ENCODE measurements at places on chromosomes 1 and 21. TPM values are rescaled to one million over a fixed set of nuclear protein-coding genes. Genes with fewer than 3 reads are reported as not detected.

The TRIM63 gene
- total RNA-seq = not detected

DNA sequence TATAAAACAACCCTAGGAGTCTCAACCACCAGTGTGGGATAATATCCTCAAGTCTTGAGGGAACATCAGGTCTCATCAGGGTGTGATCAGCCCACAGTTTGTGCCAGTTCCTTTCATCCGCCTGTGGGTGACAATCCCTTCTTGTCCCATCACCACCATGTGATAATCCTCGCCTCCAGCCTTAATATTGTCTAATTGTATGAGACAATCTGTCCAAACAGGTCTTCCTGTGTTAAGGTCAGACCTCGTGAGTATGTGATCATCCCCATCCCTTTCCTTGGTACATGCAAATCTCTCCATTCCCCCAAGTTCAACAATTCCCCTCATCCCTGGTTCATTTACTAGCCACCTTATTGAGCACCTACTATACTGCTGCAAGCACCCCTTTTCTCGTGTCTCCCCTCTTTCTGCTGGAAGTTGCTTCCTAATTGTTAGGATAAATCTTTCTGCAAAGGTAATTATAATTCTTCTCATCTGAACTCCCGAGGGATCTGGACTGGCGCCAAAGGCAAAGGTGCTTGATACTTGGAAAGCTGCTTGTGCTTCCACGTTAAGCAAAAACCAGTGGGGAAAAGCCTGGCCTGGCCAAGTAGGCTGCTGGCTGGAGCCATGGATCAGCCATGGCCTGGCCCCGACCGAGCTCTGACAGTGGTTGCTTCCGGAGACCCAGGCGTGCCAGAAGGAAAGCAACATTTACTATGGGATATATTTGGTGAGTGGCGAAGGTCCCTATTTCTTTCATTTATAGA is 92.5 kb downstream of the RNF220 start:
- H3K4me3 ChIP-seq = no peak overlapping the region
- no peak for DNase-seq
- peaks cover 3% of the 10 kb centered on the region for H3K27me3 ChIP-seq

GRCh38 chr1:176878750-176879536 is 285.6 kb downstream of the ASTN1 start:
- H3K4me3 ChIP-seq = no peak overlapping the region
- H3K27me3 ChIP-seq = peaks cover 19% of the 10 kb centered on the region
- H3K27ac ChIP-seq = no peak overlapping the region

- no peaks in the 10 kb centered on the region for H3K36me3 ChIP-seq
- H3K27me3 ChIP-seq = no peaks in the 10 kb centered on the region
Observed at GRCh38 chr21:25556091-25556490, 51.2 kb downstream of the MRPL39 start.

The LYPD8 gene
- not detected for total RNA-seq

DNA sequence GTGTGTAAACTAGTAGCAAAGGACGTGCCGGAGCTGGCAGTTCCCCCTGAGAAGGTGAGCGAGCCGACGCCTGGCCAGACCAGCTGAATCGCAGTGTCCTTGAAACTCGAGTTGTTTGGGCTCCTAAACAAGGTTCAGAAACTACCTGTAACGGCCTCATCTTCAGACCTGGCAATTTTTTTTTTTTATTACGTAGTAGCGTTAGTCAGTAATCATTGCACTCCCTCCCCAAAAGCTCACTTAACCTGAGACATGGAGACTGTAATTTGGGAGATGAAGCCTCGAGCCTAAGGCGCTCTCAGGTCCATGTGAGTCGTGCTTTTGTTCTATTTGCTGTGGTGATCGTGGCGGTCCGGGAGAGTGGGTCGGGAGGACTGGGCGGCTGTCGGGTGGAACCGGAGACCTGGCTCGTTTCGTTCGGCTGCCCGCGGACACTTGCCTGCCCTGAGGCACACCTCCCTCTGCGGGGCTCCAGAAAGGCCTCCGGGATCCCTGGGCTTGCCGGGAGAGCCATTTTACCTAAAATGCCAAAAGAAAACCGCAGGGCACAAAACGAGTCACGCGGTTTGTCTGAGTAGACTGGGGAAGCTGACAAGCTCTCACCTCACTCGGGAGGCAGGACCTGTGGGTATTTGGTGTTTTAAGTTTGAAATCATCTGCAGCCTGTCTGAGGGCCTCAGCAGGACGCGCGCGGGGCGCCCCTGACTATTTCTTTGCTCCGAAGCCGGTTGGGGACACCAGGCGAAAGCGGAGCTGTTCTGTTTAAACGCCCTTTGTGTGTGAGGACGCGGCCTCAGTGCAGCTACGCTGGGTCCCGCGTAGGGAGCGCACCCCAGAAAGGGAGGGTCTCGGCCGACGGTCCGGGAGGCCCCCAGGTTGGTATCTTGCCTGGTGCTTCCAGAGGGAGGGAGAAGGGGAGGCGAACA is 722 bp downstream of the LHX8 start:
- H3K27ac ChIP-seq = no peak overlapping the region
- H3K4me3 ChIP-seq = no peak overlapping the region
- no peak for DNase-seq
- H3K27me3 ChIP-seq = peaks cover 15% of the 10 kb centered on the region
- no peaks in the 10 kb centered on the region for H3K36me3 ChIP-seq
- H3K4me1 ChIP-seq = no peaks in the 10 kb centered on the region

DNA sequence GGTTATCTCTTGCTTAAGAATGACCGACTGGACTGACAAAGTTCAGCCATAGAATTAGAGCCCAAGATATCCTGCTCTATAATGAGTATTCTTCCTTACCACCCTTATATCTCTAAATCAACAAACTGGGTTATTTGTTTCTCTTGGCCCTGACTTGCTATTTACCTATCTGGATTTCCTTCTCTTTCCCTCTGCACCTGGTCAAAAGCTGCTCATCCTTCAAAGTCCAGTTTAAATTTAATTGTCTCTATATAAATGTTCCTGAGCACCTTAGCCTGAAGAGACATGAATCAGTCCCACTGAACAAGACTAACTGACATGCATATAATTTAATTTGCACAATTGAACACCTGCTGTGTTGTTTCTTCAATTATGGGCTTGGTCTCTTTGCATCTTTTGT is 127.1 kb upstream of the KCNJ15 start:
- no peak for DNase-seq
- no peaks in the 10 kb centered on the region for H3K4me1 ChIP-seq
- no peaks in the 10 kb centered on the region for H3K27me3 ChIP-seq
- no peak overlapping the region for H3K4me3 ChIP-seq
- no peaks in the 10 kb centered on the region for H3K36me3 ChIP-seq

DNA sequence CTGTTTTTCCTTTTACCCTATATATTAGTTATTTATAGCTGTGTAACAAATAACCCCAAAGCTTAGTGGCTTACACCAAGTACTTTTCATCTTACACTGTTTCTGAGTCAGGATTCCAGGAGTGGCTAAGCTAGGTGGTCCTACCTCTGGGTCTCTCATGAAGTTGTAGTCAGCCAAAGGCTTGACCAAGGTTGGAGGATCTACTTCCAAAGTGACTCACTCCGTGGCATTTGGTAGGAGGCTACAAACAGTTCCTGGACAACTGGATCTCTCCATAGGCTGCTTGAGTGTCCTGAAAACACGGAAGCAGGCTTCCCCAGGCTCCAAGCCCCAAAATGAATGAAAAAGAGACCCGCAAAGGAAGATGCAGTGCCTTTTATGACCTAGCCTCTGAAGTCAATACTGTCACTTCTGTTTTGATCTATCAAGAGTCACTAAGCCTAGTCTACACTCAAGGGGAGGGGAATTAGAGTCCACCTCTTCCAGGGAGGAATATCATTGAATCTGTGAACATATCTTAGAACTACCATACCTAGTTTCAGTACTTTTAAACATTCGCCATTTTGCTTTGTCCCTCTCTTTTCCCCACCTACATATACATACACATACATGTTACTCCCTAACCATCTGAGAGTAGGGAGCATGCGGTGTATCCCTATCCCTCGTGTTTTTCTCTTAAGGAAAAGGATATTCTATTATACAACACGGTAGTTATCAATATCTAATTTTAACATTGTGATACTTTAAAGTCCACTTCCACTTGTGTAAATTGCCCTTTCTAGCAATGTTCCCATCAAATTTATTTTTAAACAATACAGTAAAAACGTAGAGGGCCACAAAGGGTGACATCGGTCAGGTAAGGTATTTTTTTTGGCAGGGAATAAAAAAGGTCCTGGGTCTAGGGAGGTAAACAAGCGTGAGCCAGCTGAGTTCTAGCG is 67.2 kb downstream of the SLC35A3 start:
- DNase-seq = no peak
- H3K27me3 ChIP-seq = no peaks in the 10 kb centered on the region
- no peaks in the 10 kb centered on the region for H3K36me3 ChIP-seq
- peak overlapping the region; percentile 88 for H3K27ac ChIP-seq
- peaks cover 24% of the 10 kb centered on the region for H3K4me1 ChIP-seq

- H3K4me3 ChIP-seq = no peak overlapping the region
- no peaks in the 10 kb centered on the region for H3K27me3 ChIP-seq
- no peak for DNase-seq
- no peaks in the 10 kb centered on the region for H3K4me1 ChIP-seq
Observed at GRCh38 chr1:116218922-116219321, 107.7 kb downstream of the MAB21L3 start.

DNA sequence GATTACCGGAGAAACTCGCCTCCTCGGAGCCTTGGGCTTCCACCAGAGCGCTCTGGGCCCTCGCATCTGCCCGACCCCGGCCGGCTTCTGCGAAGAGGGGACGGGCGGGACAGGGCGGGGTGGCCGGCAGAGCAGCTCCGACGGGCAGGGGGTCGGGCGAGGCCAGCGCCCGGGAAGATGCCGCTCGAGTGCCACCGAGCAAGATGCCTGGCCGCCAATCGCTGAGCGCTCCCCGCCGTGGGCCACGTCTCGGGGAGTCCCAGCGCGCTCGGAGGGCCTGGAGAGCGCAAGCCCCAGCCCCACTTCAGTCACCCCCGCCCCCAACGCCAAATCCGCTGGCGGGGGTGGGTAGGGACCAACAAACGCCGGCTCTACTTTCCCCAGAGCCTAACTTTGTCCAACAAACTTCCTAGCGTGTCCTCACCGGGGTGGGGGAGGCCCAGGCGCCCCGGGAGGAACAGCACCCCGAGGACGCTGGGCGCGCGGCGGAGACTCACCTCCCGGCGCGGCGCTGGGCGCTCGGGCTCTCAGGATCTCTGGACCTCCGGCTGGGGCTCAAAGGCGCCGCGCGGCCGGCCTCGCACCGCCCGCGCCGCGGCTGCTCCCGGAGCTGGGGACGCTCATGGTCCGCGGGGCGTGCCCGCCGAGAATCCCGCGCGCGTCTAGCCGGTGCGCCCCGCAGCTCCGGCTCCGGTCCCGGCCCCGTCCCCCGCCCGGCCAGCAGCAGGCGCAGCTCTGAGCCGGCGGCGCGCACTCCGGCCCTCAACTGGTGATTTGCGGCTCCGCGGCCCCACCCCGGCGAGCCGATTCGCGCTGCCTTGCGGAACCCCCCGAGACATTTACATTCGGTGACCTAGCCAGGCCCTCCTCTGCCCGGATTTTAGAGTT is at the start of gene BCAR3:
Gene BCAR3 (minus strand): TSS at position 737 of the 888 bp plus-strand sequence. CDS start 6,907 bp downstream, outside the sequence.
- H3K36me3 ChIP-seq = peaks cover 12% of the 10 kb centered on the region
- H3K27ac ChIP-seq = peak within 1 kb of the TSS; percentile 70
- peak within 1 kb of the TSS; percentile 77 for H3K4me3 ChIP-seq
- DNase-seq = no peak
- no peaks in the 10 kb centered on the region for H3K4me1 ChIP-seq
- no peaks in the 10 kb centered on the region for H3K27me3 ChIP-seq

The C1orf87 gene
- not detected for total RNA-seq
